ENCODE measurements at places on chromosomes 11 and 22. TPM values are rescaled to one million over a fixed set of nuclear protein-coding genes. Genes with fewer than 3 reads are reported as not detected.
A peak's percentile ranks its signal among the peaks of the same experiment; 100 is the strongest.

EXPH5 gene
- 24.6 TPM for total RNA-seq

OR5B21 gene
- not detected for total RNA-seq

MS4A3 gene
- not detected for total RNA-seq

ENDOD1 gene
- total RNA-seq: 28.3 TPM

ABTB2 gene
- 3.4 TPM for total RNA-seq

TMPRSS4 gene
- 208 TPM for total RNA-seq

KCNJ4 gene
- total RNA-seq: not detected

DNAJB7 gene
- not detected for total RNA-seq

NPAS4 gene
- not detected for total RNA-seq

NCF4 gene
- total RNA-seq: 1.8 TPM

IL18 gene
- 41.8 TPM for total RNA-seq

WT1 gene
- total RNA-seq: not detected

DDTL gene
- total RNA-seq: 1.7 TPM

CLDN25 gene
- not detected for total RNA-seq

- no peak for ATAC-seq
These were observed 32.4 kb upstream of the TSKU start for GRCh38 chr11:76750746-76751145.

- ATAC-seq: no peak
These were observed 6.5 kb downstream of the TSSK2 start for GRCh38 chr22:19137384-19138216.

DNA sequence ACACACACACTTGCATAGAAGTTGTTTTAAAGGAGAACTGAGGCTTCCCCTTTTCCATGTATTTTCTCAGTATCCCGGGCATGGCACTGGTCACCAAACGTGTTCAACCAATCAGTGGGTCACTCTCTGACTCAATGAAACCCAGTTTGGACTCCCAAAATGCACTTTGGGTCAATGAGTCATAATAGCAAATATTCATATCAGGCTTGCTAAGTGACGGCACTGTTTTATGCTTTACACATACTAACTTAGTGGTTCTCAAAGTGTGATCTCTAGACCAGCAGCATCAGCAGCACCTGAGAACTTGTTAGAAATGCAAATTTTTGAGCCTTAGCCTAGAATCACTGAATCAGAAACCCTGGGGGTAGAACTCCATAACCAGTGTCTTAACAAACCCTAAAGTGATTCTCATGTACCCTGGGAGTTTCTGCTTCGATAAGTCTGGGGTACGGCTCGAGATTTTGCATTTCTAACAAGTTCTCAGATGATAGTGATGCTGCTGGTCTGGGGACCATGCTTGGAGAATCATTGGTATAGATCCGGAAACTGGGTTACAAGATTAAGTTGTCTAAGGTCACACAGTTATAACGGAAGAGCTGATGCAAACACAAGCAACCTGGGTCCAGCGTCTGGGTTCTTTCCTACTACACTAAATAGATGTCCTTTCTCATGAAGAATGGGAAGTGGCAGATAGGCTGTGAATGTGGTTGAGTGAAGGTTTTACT is 35.6 kb downstream of the ETS1 start:
- ATAC-seq: peak; percentile 38

- ATAC-seq: no peak
These were observed 259.0 kb downstream of the MN1 start for GRCh38 chr22:27542602-27543001.

GRCh38 chr11:10646681-10647355 is 46.7 kb downstream of the IRAG1 start:
- ATAC-seq: no peak

- no peak for ATAC-seq
These were observed 17.7 kb upstream of the GRK3 start for GRCh38 chr22:25546751-25547150.

DNA sequence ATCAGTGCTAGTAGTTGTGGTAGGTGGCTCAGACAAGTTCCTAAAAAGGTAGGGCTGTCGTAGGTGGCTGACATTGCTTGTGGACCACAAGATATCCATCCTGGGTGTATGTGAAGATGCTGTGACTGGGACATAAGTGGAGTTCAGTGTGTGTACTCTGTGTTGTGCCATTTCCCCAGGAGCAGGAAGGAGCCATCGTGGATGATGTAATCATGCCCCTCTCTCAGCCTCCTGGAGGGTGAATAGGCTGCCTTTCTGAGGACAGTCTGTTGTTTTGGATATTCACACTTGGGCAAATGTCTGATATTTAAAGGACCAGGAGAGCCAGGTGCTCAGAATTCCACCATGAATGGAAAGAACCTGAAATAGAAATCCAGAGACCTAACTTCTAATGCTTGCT is 2.7 kb downstream of the HEPHL1 start:
- ATAC-seq: no peak

GRCh38 chr22:39388261-39389011 is 11.1 kb upstream of the TAB1 start:
- ATAC-seq: peak; percentile 67

- no peak for ATAC-seq
These were observed 45.5 kb upstream of the ME3 start for GRCh38 chr11:86717817-86718501.

- no peak for ATAC-seq
These were observed 107.0 kb downstream of the PKNOX2 start for GRCh38 chr11:125271483-125272091.

DNA sequence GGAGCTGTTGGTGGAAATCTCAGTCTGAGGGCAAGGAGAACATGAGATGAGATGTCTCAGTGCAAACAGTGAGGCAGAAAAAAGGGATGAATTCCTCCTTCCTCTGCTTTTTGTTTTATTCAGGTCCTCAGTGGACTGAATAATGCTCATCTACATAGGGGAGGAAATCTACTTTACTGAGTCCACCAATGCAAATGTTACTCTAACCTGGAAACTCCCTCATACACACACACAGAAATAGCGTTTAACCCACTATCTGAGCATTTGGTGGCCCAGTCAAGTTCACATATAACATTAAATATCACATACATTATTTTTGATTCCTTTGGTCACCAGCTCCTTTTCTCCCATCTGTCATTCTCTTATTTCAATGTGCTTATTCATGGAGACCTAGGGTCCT is 418.8 kb downstream of the TMEM135 start:
- no peak for ATAC-seq

GRCh38 chr22:21824445-21824912 is 43.0 kb downstream of the MAPK1 start:
- no peak for ATAC-seq

- no peak for ATAC-seq
These were observed 5.3 kb downstream of the KCNQ1OT1 start for GRCh38 chr11:2694495-2694894.

DNA sequence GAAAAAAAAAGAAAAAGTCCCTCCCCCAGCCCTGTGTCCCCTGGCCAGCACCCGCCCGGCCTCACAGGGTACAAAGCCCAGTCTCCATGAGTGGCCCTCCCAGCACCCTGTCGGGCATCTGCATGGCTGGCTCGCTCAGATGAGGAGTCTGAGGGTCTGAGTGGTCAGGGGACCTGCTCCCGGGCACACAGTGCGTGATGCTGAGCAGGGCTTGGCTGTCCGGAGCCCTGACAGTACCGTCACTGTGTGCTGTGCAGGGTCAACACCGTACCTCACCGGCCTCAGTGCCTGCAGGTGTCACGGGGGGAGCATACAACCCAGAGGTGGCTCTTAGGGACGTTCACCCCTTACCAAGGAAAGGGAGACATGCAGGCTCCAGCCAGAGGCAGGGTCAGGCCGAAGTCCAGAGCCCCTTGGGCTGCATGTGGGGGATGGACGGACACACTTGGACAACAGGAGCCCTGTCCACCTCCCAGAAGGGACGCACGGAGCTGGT is 3.6 kb upstream of the PLXNB2 start:
- no peak for ATAC-seq

DNA sequence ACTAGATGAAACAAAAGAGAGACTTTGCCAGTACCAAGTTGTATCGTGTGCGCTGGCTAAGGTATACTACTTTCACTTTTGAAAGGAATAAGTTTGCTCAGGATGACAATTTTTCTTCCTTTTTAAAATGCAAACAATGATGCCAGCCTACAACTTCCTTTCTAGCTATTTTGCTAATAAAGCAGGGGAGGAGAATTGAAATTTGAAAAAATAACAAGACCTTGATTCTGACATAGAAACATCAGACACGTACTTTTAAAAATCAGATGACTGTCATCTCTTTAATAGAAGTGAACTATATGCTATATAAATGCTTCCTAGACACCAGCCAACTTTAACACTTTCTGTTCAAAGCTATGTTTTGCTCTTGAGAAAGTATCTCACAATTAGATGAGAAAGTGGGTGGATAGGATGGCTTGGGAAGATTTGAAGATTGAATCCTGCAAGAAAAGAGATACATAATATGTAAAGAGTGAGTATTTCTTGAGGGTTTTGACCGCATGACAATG is 41.7 kb upstream of the BLID start:
- ATAC-seq: no peak

DNA sequence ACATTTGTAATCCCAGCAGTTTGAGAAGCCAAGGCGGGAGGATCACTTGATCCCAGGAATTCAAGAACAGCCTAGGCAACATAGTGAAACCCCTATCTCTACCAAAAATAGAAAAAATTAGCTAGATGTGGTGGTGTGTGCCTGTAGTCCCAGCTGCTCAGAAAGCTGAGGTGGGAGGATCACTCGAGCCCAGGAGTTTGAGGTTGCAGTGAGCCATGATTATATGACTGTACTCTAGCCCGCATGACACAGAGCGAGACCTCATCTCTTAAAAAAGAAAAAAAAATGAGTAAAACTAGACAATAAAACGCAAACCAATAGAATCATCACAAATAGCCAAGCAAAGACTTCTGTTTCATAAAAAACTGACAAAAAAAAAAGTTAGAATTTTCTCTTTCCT is 21.8 kb downstream of the NUCB2 start:
- ATAC-seq: no peak

DNA sequence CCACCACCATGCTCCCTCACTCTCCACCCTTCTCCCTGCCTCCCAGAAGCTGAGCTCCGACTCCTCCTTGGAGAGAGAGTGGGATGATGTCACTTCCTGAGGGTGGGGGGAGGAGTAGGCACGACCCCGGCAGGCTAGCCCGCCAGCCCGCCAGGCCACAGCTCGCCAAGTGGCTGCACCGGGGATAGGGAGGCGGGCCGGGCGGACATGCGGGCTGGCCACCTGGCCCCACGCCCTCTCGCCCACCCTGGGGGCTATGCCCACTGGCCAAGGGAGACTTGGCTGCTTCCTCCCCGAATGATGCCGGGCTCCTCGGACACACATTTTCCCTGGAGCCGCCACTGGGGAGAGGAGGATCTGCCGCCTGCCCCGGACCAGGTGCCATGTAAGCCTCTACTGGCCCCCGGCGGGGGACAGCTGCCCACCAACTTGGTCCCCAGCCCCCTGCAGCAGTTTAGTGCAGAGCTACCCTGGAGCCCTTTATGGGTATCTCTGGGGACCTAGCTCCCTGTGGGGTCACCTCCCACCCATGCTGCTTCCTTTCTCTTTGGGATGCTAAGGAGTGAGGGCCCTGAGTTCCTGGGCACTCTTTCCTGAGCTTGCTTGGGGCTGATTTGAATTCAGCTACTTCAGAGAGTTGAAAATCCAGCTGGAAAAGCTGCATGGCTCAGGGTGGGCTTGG is 33.7 kb upstream of the MYRF start:
- ATAC-seq: no peak

- ATAC-seq: peak; percentile 21
These were observed 2.2 kb downstream of the SLC25A22 start for GRCh38 chr11:795634-796564.

DNA sequence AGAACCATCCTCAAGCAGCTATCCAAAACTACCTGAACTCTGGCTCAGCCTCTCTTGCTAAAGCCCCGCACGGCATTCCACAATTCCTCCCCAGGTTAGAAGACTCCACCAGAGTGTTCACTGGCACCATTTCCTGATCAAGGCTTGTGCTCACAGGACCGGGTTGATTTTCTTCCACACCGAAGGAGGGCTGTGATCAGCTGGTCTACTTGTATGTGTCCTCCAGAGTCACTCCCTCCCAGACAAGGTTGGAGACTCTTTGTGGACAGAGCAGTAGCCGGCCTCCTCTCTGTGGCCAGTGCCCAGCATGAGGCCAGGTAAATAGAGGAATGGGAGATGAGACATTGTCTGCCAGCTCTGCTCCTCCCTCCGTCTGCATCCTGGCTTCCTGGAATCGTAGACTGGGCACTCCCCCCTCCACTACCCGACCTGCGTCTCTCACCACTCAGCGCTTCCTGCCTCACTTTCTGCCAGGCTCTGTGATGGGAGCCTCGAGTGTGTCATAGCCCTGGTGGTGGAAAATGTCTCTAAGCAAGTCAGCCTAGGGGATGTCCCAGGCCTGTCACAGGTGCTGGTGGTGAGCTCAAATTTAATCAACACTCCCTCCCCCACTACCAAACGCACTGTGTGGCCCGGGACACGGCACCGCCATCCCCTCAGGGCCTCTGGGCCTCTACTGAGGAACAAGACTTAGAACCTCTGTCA is 12.5 kb upstream of the TMPRSS6 start:
- ATAC-seq: peak; percentile 84

DNA sequence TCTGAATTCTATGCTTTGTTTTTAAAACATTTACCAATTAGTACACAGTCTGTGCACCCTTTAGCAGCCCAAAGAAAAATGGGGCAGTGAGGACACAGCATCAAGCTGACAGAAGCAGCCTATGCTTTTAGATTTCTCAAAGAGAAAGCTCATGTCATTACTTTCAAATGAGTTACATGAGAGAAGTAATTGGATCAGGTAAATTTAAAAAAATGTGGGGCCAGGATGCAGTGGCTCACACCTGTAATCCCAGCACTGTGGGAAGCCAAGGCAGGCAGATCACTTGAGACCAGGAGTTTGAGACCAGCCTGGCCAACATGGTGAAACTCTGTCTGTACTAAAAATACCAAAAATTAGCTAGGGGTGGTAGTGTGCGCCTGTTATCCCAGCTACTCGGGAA is 57.7 kb downstream of the APOL5 start:
- no peak for ATAC-seq

DNA sequence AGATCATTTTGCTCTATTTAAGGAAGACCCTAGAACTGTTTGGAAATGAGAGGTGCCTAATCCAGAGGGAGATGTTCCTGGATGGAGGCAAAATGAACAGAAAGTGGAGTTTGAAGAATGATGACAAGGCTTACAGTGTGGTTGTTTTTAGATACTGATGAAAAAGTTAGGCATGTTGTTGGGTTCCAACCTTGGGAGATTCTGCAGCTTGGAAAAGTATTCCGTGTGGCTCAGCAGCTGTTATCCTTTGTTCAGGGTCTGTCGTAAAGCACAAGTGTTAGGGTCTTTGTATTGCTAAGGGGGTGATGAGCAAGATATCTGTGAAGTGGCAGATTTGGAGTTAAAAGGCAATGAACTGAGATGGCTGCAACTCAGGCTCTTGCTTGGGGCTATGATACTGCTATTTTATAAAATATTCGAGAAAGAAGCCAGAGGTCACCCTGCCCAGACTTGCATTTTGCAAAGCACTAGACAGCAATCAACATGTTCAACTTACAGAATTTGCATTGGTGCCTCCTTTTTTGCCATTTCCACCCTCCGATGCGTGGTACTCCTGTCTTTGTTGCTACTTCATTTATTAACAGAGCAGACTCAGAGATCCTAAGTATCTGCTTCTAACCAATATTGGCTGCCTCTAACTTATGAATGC is 45.3 kb upstream of the POGLUT3 start:
- peak; percentile 47 for ATAC-seq
